ENCODE measurements at places on chromosomes 11 and 22.

- DNase-seq, result no peak
These were observed 2.0 kb downstream of the NTM start for GRCh38 chr11:131372234-131372962.

DNA sequence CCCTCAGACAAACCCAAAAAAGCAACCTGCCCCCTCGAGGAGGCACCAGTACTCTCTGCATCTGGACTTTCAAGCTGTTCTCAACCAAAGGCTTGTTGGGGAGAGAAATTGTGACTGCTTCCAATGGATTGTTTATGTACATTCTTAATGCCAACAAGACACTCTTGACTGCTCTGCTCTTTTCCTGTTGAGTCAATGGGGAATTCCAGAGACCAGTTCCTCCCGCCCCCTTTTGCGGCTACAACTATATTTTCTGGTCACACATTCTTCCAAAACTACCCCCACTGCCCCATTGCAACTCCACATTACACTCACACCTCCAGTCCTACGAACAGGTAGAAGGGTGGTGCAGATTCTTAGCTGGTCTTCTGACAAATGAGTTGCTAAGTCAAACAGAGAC is 187.0 kb downstream of the DSCAML1 start:
- DNase-seq, result no peak

DNA sequence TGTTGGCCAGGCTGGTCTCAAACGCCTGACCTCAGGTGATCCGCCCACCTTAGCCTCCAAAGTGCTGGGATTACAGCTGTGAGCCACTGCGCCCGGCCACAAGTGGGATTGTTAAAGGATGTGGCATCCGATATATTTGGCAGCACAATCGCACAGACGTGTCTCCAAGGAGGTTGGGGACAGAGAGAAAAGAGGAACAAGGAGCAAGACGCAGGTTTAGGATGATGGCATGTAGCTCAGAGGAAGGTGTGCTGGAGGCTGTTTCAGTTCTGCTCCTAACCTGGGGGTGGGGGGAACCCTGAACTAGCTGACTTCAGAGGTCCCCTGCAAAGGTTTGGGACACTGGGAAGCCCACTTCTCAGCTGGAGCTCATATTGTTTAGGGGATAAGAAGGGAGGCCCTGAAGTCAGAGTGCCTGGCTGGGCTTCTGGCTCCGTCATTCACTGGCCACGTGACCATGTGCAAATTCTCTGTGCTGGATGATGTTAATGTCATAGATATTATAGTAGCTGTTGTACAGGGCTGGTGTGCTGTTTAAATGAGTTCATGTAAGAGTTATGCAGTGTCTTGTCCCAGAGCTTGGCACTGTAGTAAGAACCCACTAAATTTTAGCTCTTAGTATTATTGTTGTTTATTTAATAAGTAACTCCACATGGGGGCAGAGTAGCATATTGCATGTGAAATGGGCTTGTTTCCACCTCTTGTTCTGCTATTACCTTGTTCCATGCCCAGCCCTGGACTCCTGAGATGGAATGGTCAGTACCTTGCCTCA is 129.7 kb downstream of the ST3GAL4 start:
- no peak for DNase-seq

- DNase-seq, result no peak
These were observed 54.9 kb downstream of the CD82 start for GRCh38 chr11:44620328-44620725.

DNA sequence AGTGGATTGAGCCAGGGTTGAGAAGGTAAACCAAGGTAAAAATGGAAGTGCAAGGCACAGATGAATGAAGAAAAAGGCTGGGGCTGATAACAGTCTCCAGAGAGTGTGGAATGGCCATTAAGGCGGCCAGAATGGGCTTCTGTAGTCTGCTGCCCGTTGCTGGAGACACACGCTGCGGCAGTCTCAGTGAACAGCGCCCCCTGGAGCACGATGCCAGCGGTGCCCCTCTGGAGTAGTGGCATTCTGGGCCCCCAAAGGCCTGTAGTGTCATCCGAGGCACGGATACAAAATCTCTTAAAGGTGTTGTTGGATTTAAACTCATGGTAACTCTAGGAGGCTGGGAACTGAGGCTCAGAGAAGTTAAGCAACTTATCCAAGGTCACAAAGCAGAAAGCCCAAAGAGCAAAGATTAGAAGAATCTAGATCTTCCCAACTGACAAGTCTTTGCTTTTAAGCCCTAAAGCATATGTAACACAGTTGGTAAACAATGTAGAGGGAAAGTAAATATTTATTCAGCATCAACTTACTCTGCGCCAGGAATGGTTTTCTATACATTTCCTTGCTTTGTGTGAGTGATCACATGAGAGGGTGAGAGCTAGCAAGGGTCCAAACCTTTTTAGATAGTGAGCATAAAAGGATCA is 18.2 kb downstream of the KCNJ1 start:
- DNase-seq, result no peak

GRCh38 chr11:37632748-37633147 is 1034.7 kb upstream of the RAG2 start:
- DNase-seq, result no peak
